ENCODE measurements at places on chromosomes 6 and 20.

GRCh38 chr20:34037121-34037520 lies 43.4 kb downstream of the RALY start:
- H3K4me3 ChIP-seq: no peak overlapping the region
- no peaks in the 10 kb centered on the region for H3K36me3 ChIP-seq
- DNase-seq: no peak
- peaks cover 7% of the 10 kb centered on the region for H3K4me1 ChIP-seq

DNA sequence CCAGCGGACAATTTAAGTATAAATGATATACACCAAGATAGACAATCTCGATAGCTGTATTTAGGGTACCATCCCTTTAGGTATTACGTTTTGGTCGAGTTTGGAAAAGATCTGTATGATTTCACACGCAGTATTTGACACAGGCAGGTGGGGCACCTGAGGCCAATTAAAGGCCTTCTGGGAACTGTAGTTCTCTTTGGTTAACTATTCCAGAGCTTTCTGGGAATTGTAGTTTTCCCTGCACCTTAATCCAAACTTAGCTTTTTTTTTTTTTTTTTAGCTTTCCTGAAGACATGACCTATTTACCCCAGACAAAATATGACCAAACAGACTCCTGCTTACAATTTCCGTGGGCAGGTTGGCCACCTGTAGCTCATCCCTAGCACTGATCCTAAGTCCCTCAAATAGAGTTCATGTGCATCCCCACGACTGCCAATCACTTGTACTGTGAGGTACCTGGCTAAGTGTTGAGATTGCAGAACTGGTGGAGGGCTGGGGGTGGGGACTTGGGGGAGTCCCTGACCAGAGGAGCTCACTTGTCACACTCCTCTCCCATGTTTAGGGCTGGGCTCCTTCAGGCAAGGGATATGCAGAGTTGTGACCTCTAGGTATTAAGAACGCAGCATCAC lies 999 bp upstream of the EHMT2 start:
- H3K4me3 ChIP-seq: peak overlapping the region; percentile 85
- peaks cover 27% of the 10 kb centered on the region for H3K36me3 ChIP-seq
- H3K27me3 ChIP-seq: no peaks in the 10 kb centered on the region
- no peak overlapping the region for H3K27ac ChIP-seq
- DNase-seq: no peak

DNA sequence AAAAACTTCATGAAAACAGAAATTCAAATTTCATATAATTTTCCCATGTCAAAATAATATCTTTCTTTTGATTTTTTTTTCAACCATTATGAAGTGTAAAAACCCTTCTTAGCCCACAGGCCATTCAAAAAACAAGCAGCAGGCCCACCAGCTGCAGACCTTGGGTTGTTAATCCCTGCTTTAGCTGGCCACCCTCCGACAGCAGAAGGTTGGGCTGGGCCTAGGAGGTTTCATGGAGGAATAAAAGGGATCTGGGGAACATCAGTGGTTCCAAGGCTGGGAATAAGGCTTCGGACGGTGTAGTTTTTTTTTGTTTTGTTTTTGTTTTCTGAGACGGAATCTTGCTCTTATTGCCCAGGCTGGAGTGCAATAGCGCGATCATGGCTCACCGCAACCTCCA lies 3.6 kb upstream of the HSP90AB1 start:
- no peak overlapping the region for H3K27ac ChIP-seq
- peaks cover 6% of the 10 kb centered on the region for H3K4me1 ChIP-seq
- no peak overlapping the region for H3K4me3 ChIP-seq
- H3K27me3 ChIP-seq: no peaks in the 10 kb centered on the region

GRCh38 chr20:63093966-63094766 lies 87.4 kb upstream of the BHLHE23 start:
- H3K27me3 ChIP-seq: peaks cover 4% of the 10 kb centered on the region

DNA sequence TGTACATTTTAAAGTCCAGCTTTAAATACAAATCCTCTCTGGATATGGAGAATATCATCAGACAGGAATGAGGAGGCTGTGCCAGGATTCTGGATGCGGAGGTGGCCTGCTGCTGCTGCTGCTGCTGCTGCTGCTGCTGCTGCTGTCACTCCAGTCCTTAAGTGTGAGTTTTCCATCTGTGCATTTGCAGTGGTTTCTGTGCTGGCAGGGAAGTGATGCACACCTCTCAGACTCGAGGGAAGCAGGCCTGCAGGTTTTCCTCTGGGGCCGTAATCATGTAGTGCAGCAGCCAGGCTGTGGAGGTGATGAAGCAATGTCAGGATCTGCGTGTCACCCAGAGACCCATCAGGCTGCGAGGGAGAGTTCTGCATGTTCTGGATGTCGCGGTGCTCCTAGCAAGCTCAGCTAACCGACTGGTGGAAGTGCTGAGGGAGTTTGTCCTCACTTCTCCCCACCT lies 32.0 kb downstream of the CFAP61 start:
- no peak overlapping the region for H3K27ac ChIP-seq
- peaks cover under 1% of the 10 kb centered on the region for H3K4me1 ChIP-seq
- H3K36me3 ChIP-seq: no peaks in the 10 kb centered on the region
- no peaks in the 10 kb centered on the region for H3K27me3 ChIP-seq

DNA sequence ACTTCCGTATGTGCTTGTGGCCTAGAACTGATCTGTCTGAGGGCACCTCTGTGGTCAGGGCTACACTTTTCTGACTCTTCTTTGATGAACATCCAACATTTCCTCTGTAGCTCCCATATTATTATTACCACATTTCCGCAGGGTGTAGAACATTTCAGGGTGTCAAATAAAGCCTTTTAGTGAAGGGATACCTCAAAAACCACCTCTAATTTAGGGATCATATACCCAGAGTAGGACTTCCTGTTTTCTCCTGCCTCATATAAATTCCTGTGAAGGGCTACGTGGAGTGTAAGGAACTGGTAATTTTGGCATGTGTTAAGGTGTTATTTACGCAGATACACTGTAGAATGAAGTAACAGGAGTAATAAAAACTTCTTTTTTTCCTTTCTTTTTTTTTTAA lies 5.5 kb upstream of the MUC22 start:
- no peaks in the 10 kb centered on the region for H3K36me3 ChIP-seq
- H3K27ac ChIP-seq: no peak overlapping the region
- H3K27me3 ChIP-seq: no peaks in the 10 kb centered on the region
- DNase-seq: no peak
- no peak overlapping the region for H3K4me3 ChIP-seq
- no peaks in the 10 kb centered on the region for H3K4me1 ChIP-seq

DNA sequence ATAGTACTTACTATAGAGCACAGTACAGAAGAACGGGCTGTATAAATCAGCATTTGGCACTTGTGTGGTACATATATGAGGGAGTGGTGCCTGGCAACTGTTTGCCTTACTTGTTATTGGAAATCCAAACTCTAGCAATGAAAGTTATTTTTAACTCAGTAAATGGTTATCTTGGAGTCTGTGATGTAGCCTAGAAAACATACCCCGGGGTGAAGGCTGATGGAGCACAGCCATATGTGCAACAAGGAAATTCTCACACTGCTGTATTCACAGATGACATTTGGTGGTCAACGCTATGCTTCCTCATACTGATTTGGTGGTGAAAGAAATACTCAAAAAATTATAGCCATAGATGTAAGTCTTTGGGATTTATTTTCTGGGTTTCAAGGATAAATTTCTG lies 807.5 kb upstream of the FLRT3 start:
- no peak overlapping the region for H3K27ac ChIP-seq
- no peaks in the 10 kb centered on the region for H3K27me3 ChIP-seq
- H3K4me3 ChIP-seq: no peak overlapping the region
- no peaks in the 10 kb centered on the region for H3K4me1 ChIP-seq
- no peaks in the 10 kb centered on the region for H3K36me3 ChIP-seq
